Activated CD4-positive, alpha-beta T cell treated with anti-CD3 and anti-CD28 coated beads for 36 hours (primary cell): ENCODE measurements at places on chromosomes 13 and 19. TPM values are rescaled to one million over a fixed set of nuclear protein-coding genes. Genes with fewer than 3 reads are reported as not detected.
A peak's percentile ranks its signal among the peaks of the same experiment; 100 is the strongest.

- H3K4me3 ChIP-seq = peak overlapping the region; percentile 29
- H3K27me3 ChIP-seq = peaks cover 5% of the 10 kb centered on the region
- no peaks in the 10 kb centered on the region for H3K36me3 ChIP-seq
- DNase-seq = peak; percentile 67
- H3K4me1 ChIP-seq = peaks cover 19% of the 10 kb centered on the region
These were observed 63.5 kb upstream of the SPATA13 start for GRCh38 chr13:24097064-24097463.

- peaks cover 2% of the 10 kb centered on the region for H3K27me3 ChIP-seq
- no peaks in the 10 kb centered on the region for H3K36me3 ChIP-seq
- H3K27ac ChIP-seq = no peak overlapping the region
- H3K4me3 ChIP-seq = no peak overlapping the region
- H3K4me1 ChIP-seq = no peaks in the 10 kb centered on the region
- no peak for DNase-seq
These were observed 365.0 kb upstream of the NBEA start for GRCh38 chr13:34577051-34577450.

- H3K27ac ChIP-seq = no peak overlapping the region
- H3K4me3 ChIP-seq = no peak overlapping the region
- no peak for DNase-seq
- H3K27me3 ChIP-seq = no peaks in the 10 kb centered on the region
These were observed 88.8 kb upstream of the MCF2L start for GRCh38 chr13:112880221-112880641.

DNA sequence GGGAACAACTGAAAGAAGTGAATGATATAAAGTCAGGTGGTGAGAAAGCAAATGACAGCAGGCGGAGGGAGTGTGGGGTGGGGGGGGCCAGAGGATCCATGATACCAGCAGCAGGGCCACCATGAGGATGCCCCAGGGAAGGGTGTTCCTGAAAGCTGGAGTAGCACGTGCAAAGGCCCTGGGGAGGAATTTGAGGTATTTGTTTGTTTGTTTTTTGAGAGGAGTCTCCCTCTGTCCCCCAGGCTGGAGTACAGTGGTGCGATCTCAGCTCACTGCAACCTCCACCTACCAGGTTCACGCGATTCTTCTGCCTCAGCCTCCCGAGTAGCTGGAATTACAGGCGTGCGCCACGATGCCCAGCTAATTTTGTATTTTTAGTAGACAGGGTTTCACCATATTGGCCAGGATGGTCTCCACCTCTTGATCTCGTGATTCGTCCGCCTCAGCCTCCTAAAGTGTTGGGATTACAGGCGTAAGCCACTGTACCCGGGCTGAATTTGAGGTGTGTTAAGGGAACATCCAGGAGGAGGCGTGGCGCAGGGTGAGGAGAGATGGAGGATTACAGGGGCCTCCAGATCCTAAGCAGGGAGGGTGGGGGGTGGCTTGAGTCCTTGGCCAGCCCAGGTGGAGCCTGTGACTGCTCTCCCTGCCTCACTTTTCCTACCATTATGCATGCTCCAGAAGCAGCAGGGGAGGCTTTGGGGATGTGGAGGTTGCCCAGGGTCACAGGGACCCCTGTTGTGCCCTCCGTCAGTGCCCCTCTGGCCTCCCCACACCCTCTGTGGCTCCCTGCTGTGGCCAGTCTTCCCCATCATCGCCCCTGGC lies 12.4 kb upstream of the JUND start:
- H3K4me1 ChIP-seq = peaks cover 67% of the 10 kb centered on the region
- no peaks in the 10 kb centered on the region for H3K27me3 ChIP-seq
- H3K36me3 ChIP-seq = peaks cover 8% of the 10 kb centered on the region
- peak overlapping the region; percentile 87 for H3K4me3 ChIP-seq

GRCh38 chr13:45332831-45333219 lies 8.2 kb downstream of the TPT1 start:
- peaks cover 41% of the 10 kb centered on the region for H3K36me3 ChIP-seq
- DNase-seq = no peak

Gene IFNL1
- total RNA-seq = 0.50 TPM

DNA sequence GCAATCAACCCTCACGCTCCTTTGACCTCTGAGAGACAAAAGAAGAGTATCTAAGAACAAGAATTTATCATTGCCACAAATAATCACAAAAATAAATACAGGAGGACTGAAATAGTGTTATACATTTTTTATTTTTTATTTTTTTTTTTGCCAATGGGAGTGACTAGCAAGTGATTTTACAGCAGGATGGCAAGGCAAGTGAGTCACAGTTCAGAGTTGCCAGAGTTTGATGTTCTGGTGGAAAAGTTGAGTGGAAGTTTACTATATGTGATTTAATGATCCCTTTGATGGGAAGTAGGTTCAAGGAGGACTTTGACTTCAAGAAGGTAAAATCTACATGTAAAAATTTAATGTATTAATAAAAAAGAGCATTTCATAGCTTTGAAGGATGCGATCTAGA lies 2691.4 kb downstream of the PCDH9 start:
- no peaks in the 10 kb centered on the region for H3K36me3 ChIP-seq
- no peak overlapping the region for H3K27ac ChIP-seq
- no peaks in the 10 kb centered on the region for H3K27me3 ChIP-seq
- H3K4me3 ChIP-seq = no peak overlapping the region
- H3K4me1 ChIP-seq = no peaks in the 10 kb centered on the region

DNA sequence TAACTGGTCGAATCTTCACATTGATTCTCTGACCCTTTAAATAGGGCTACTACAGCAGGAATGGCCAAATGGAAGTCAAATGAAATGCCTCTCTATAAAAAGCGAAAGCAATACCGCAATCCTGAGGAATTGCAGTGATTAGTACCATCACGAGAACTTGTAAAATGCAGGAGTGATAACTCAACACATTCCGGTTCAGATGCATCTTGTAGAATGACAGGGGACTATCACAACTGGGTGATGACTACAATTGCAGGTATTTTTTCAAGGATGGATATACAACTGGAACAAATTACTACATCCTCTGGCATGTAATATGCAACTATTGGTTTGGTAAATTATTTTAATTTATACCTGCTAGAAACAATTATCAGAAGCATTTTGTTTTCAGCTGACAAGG lies 140.4 kb downstream of the PCDH20 start:
- H3K4me1 ChIP-seq = no peaks in the 10 kb centered on the region
- no peak overlapping the region for H3K4me3 ChIP-seq
- H3K27me3 ChIP-seq = no peaks in the 10 kb centered on the region
- no peak overlapping the region for H3K27ac ChIP-seq
- DNase-seq = no peak

DNA sequence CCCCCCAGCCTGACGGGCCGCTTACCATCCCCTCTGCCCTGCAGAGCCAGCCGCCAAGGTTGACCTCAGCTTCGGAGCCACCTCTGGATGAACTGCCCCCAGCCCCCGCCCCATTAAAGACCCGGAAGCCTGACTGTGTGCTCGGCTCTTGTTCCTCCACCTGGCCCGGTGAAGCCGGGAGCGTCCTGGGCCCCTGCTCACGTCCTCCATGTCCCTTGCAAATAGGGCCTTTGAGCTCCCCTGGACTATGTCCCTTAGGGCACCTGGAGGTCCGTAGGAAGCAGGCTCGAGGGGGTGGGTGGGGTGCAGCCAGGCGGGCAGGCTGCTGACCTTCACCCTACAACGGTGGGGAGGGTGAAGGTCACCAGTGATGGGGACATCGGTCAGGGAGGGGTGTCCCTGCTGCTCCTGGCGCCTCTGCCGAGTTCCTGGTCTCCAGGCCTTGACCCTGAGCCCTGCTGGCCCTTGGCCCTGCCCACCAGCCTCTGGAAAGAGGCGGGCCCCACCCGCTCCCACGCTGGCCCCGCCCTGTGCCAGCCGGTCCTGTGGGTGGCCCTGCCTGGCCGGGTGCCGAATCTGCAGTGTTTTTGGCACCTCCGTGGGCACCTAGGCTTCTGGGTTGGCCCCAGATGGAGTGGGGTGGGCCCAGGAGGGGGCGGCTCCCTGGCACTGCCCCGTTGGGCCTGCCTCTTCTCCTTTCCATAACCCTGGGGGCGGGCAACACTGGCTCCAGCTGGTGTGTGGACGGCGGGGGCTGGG lies 3.3 kb downstream of the ATP5F1D start:
- no peaks in the 10 kb centered on the region for H3K27me3 ChIP-seq
- peaks cover 3% of the 10 kb centered on the region for H3K36me3 ChIP-seq
- H3K27ac ChIP-seq = peak overlapping the region; percentile 82

GRCh38 chr19:29247051-29247450 lies 34.1 kb upstream of the UQCRFS1 start:
- no peaks in the 10 kb centered on the region for H3K4me1 ChIP-seq
- H3K4me3 ChIP-seq = no peak overlapping the region
- no peak overlapping the region for H3K27ac ChIP-seq
- no peak for DNase-seq
- H3K27me3 ChIP-seq = peaks cover 24% of the 10 kb centered on the region
- no peaks in the 10 kb centered on the region for H3K36me3 ChIP-seq

DNA sequence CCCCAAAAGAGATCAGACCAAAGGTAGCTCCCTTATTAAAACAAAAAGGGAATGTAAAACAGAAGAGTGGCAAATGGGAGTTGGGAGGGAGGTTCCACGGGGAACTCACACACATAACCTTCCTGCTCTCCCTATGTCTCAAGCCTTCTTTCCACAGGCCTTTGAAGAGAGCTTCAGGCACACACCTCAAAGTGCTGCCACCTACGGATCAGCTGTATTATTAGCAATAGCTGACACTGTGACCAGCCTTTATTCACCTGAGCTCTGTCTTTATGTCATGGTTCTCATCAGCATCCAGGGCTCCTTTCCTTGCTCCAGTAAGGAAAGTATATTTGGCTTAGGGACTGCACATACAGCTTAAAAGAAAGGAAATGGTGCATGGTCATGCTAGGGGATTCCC lies 11.3 kb downstream of the ZNF571 start:
- no peak for DNase-seq
- no peaks in the 10 kb centered on the region for H3K4me1 ChIP-seq
- H3K27me3 ChIP-seq = no peaks in the 10 kb centered on the region
- no peak overlapping the region for H3K27ac ChIP-seq
- H3K36me3 ChIP-seq = peaks cover 37% of the 10 kb centered on the region

Gene PROZ
- total RNA-seq = not detected

- no peak for DNase-seq
- H3K4me3 ChIP-seq = no peak overlapping the region
- H3K4me1 ChIP-seq = no peaks in the 10 kb centered on the region
- no peak overlapping the region for H3K27ac ChIP-seq
- H3K27me3 ChIP-seq = no peaks in the 10 kb centered on the region
- H3K36me3 ChIP-seq = no peaks in the 10 kb centered on the region
These were observed 752.8 kb upstream of the MIR17HG start for GRCh38 chr13:90594681-90595080.

DNA sequence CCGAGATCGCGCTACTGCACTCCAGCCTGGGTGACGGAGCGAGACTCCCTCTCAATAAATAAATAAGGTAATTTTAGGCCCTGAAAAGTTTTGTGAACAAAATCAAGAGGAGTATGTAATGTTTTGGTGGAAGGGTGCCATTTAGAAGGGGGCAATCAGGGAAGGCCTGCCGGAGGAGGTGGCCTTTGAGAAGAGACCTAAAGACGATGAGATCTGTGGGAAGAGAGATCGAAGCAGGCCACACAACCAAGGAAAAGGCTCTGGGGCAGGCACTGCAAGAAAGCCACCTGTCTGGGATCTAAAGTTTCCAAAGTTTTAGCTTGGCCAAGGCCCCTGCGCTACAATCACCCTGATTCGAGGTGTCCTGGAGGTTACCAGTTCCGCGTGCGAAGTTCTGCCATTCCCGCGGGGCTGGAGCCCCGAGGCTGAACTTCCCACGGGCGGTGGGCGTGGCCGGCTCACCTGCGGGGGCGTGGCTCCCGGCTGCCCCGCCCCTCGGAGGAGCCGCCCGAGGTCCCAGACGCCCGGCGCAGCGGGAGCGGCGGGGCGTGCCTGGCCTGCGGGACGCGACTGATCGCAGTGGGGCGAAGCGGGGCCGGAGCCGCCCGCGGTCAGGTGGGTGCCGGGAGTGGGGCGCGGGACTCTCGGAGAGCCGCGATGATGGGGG lies at the start of gene KLC3:
Gene KLC3 (plus strand): TSS at position 519 of the 667 bp plus-strand sequence. CDS start 4,792 bp downstream, outside the sequence.
- H3K4me3 ChIP-seq = peak within 1 kb of the TSS; percentile 25
- H3K27ac ChIP-seq = no peak within 1 kb of the TSS
- peaks cover 6% of the 10 kb centered on the region for H3K4me1 ChIP-seq
- DNase-seq = peak; percentile 65

GRCh38 chr13:41610404-41610803 lies 153.1 kb downstream of the RGCC start:
- H3K4me1 ChIP-seq = no peaks in the 10 kb centered on the region
- peaks cover 32% of the 10 kb centered on the region for H3K36me3 ChIP-seq
- DNase-seq = no peak
- no peak overlapping the region for H3K4me3 ChIP-seq
- no peak overlapping the region for H3K27ac ChIP-seq

DNA sequence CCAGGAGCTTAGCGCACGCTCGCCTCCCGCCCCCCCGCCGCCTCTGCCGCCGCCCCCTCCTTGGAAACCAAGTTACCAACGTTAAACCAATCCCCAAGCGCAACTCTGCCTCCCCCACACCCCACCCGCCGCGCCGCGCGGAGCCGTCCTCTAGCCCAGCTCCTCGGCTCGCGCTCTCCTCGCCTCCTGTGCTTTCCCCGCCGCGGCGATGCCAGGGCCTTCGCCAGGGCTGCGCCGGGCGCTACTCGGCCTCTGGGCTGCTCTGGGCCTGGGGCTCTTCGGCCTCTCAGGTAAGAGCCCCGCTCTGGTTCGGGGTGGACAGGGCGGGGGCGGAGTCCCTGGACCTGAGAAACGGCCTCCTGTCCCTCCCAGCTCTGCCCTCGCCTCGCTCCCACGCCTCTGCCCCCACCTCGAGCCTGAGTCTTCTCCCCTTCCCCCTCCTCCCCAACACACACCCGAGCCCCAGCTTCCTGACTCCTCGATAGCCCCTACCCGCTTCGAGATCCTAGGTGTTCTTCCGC lies at the start of gene ICAM5:
Gene ICAM5 (plus strand): TSS at position 117 of the 521 bp plus-strand sequence. CDS start 92 bp downstream, at position 209.
- H3K36me3 ChIP-seq = peaks cover 15% of the 10 kb centered on the region
- peak within 1 kb of the TSS; percentile 66 for H3K4me3 ChIP-seq
- DNase-seq = peak; percentile 67
- H3K27me3 ChIP-seq = peaks cover 64% of the 10 kb centered on the region

- H3K27ac ChIP-seq = no peak overlapping the region
- no peak for DNase-seq
- no peaks in the 10 kb centered on the region for H3K4me1 ChIP-seq
- H3K36me3 ChIP-seq = no peaks in the 10 kb centered on the region
- H3K4me3 ChIP-seq = no peak overlapping the region
These were observed 614.1 kb downstream of the LMO7 start for GRCh38 chr13:76250211-76250610.

Gene CYP4F2
- total RNA-seq = not detected

GRCh38 chr19:15022752-15023151 lies 26.5 kb upstream of the CASP14 start:
- peaks cover 8% of the 10 kb centered on the region for H3K27me3 ChIP-seq
- no peaks in the 10 kb centered on the region for H3K36me3 ChIP-seq
- H3K4me3 ChIP-seq = no peak overlapping the region
- no peak overlapping the region for H3K27ac ChIP-seq
- DNase-seq = no peak

DNA sequence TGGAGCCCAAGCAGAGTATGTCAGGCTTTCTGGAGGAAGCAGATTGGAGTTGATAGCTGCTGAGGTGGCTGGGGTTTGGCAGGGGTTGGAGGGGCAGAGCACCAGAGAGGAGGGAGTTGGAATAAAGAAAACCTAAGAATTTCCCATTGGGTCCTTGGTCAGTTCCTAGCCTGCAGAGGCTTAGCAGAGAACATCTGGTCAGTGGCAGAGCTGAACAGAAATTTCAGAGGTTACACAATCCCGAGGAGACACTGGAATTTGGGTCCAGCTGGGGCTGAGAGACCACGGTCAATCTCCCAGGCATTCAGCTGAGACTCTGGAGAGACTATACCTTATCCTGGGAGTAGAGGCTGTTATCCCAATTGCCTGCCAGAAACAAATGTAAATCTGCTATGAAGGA lies 84.4 kb downstream of the DPY19L3 start:
- no peaks in the 10 kb centered on the region for H3K27me3 ChIP-seq
- H3K36me3 ChIP-seq = peaks cover 5% of the 10 kb centered on the region
- H3K27ac ChIP-seq = no peak overlapping the region
- no peak overlapping the region for H3K4me3 ChIP-seq
- no peaks in the 10 kb centered on the region for H3K4me1 ChIP-seq
- no peak for DNase-seq

Gene LMTK3
- 3.9 TPM for total RNA-seq
